Endothelial cell (in vitro differentiated cells): ENCODE measurements at places on chromosomes 12 and 14. TPM values are rescaled to one million over a fixed set of nuclear protein-coding genes. Genes with fewer than 3 reads are reported as not detected.
A peak's percentile ranks its signal among the peaks of the same experiment; 100 is the strongest.

- no peak for DNase-seq
Observed at GRCh38 chr12:129727100-129727499, 176.7 kb downstream of the TMEM132D start.

DNA sequence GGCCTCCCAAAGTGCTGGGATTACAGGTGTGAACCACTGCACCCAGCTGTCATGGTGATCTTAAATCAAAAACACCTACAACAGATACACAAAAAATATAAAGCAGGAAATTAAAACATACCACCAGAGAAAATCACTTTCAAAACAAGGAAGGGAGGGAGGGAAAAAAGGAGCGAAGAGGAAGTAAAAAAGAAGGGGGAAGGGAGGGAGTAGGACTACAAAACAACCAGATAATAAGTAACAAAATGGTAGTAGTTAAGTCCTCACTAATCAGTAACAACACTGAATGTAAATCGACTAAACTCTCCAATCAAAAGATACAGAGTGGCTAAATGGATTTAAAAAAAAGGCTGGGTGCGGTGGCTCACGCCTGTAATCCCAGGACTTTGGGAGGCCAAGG, 89.0 kb downstream of the SH2B3 start:
- DNase-seq, result no peak

Gene CD163
- total RNA-seq, result 0.90 TPM

GRCh38 chr12:23014749-23015148, 389.8 kb downstream of the ETNK1 start:
- no peak for DNase-seq

Gene KRT1
- total RNA-seq, result not detected

- DNase-seq, result no peak
Observed at GRCh38 chr14:105126981-105127329, 41.6 kb downstream of the JAG2 start.

Gene TRIM9
- 2.3 TPM for total RNA-seq

Gene FITM1
- total RNA-seq, result 0.59 TPM

Gene MYF5
- not detected for total RNA-seq

GRCh38 chr14:60656686-60657455, 7.6 kb upstream of the SIX1 start:
- DNase-seq, result peak; percentile 64

Gene IGF1
- 3.4 TPM for total RNA-seq

GRCh38 chr14:72416892-72417291, 477.0 kb downstream of the DPF3 start:
- DNase-seq, result no peak

Gene P2RX2
- not detected for total RNA-seq

Gene HHIPL1
- 15.1 TPM for total RNA-seq

- DNase-seq, result no peak
Observed at GRCh38 chr12:130972586-130972950, 18.9 kb downstream of the ADGRD1 start.
